ENCODE measurements at places on chromosomes 4 and X.

- no peak for DNase-seq
Measured at GRCh38 chr4:105433421-105433820, 40.4 kb downstream of the PPA2 start.

DNA sequence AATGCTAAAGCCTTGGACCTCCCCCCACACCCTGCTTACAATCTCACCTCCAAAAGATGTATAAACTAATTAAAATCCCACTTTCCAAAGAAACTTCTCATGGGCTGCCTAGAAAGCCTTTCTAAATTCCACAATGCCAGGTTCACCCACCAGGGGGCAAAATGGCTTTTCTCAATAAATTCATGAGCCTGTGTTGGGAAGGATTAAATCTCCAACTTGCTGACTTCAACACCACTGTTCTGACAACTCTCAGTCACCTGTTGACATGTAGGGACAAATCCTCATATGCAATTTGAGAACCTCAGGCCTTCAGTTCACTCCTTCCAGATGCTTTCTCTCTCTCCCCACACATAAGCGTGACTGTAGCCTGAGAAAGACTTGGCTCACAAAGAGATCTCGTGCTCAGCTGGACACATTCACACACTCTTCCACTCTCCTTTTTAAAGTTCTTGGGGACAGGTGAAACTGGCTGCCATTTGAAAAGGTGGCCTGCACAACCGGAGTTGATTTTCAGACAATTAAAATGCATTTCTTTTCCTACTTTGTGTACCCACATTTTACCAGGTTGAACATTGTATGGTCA lies 88.6 kb upstream of the PRPS2 start:
- no peak for DNase-seq

DNA sequence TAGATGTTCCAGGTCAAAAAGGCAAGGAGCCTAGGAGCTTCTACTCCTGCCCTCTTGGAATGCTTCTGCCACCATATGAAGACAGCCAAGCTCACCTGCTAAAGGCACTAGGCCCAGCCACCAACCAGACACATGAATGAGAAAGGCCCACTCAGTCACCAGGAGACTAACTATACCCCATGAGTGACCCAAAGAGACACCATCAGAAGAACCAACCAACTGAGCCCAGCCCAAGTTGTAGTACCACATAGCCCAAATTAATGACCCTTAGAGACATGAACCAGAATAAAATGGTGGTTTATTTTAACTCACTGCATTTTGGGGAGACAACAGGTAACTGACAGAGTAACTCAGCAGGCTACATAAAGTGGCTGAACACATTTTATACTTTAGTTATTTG lies 22.9 kb upstream of the CXCL3 start:
- no peak for DNase-seq

- no peak for DNase-seq
Measured at GRCh38 chrX:81229229-81229628, 27.3 kb downstream of the SH3BGRL start.

- DNase-seq, result no peak
Measured at GRCh38 chr4:152554742-152555141, 18.9 kb upstream of the FBXW7 start.

GRCh38 chrX:44447214-44447613 lies 95.4 kb downstream of the FUNDC1 start:
- DNase-seq, result no peak

GRCh38 chrX:108557580-108557979 lies 117.9 kb downstream of the COL4A5 start:
- no peak for DNase-seq

DNA sequence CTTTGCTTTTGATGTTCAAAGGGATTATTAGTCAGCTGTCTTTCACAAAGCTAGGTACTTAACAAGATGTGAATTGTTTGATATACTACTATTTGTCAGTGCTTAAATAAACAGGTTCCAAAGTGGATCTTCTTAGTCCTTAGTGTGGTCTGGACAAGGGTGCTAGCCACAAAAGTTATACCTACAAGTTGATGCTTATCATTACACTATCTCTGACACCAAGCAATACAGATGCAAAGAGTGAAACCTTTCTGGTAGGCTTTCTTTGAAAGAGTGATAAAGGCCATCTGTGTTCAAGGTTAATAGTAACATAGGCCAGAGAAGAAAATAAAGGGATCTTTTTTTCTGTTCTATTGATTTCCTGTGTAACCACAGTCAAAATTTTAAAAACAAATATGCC lies 12.2 kb upstream of the RBPJ start:
- DNase-seq, result no peak

Measured in stimulated activated CD4-positive, alpha-beta T cell treated with anti-CD3 and anti-CD28 coated beads, TNF-alpha, amount 100 ng/mL, for 4 hours (primary cell).